Activated T-helper 17 cell treated with anti-CD3 and anti-CD28 coated beads, Interleukin-2, amount 50 U/mL, for 72 hours (primary cell): ENCODE measurements at places on chromosomes 2 and 18. TPM values are rescaled to one million over a fixed set of nuclear protein-coding genes. Genes with fewer than 3 reads are reported as not detected.

DNA sequence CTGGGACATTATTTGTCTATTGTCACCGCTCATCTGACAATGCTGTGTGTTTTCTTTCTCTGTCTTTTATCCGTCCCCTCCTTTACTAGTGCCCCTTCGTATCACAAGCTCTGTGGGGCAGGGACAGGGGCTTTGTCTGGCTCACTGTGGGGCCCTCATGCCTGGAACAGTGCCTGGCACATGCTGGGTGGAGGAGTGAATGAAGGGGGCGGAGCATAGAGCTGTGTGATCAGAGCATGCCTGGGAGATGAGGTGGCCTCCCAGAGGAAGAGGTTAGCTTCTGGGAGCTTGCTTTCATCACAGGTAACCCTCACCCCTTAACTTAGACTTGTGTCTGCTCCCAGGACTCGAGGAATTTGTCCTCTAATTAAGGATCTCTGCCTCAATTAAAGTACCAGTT lies 16.4 kb downstream of the MTCL1 start:
- H3K27ac ChIP-seq: no peak overlapping the region
- ATAC-seq: no peak
- peaks cover 6% of the 10 kb centered on the region for H3K27me3 ChIP-seq
- no peaks in the 10 kb centered on the region for H3K36me3 ChIP-seq
- no peak overlapping the region for H3K4me3 ChIP-seq

The ALPP gene
- 0.19 TPM for total RNA-seq

The TNS1 gene
- total RNA-seq: 44.9 TPM

The RGPD8 gene
- 9.5 TPM for total RNA-seq

DNA sequence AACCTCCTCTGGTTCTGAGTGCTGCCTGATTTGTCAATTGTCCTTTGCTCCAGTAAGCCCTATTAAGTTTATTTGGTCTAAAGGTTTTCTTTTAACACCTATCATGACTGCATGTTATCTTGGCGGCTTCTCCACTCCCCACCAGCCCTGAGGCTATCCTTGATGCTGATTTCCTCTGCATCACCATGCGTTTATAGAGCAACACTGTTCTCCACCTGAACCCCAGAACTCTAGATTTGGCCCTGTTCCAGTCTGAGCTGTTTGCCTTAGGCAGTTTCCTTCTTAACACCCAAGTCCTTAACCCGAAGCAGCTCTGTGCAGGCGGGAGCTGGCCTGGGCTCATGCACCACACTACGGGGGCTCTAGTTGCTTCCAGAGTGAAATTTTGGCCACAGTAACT lies 98.2 kb upstream of the NPAS2 start:
- no peaks in the 10 kb centered on the region for H3K36me3 ChIP-seq
- H3K4me1 ChIP-seq: no peaks in the 10 kb centered on the region
- H3K27me3 ChIP-seq: no peaks in the 10 kb centered on the region
- H3K27ac ChIP-seq: no peak overlapping the region
- no peak overlapping the region for H3K4me3 ChIP-seq
